Stimulated activated naive CD8-positive, alpha-beta T cell treated with anti-CD3 and anti-CD28 coated beads, Interleukin-15, Interleukin-2, amounts not matched to agents 100 U/mL and 50 U/mL, for 24 hours (primary cell): ENCODE measurements at places on chromosomes 2 and 18.
A peak's percentile ranks its signal among the peaks of the same experiment; 100 is the strongest.

DNA sequence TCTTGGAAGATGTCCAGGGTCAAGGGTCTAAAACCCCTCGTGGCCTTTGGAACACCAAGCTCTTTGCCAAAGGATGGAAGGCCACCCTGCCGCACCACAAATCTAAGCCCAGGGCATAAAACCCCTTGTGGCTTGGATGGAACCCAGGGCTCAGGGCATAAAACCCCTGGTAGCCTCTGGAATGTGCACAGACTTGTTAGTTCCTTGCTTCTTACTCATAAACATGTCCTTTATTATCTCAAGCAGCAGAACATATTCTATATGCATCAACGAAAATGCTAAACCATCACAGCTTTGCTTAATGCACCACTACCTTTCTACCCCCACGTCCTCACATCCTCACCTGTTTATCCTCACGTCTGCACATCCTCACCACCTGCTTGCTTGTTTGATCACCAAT, 998.0 kb downstream of the DSC3 start:
- no peak for DNase-seq

DNA sequence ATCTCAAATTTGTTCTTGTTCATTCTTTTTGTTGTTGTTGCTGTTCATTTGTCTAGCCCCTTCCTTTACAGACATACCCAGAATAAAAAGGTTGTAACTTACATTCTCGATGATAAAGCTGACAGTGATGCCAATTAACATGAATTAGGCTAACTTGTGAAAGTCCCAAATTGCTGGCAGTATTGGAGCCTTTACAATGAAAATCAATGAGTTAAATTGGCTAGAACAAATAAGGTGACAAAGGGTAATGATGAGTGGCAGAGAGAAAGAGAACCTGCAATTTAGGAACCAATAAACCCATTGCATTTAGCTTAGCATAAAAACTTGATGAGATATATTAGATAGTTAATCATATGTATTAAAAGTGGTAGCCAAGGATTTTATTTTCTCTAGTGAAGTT, 521.0 kb downstream of the ADCYAP1 start:
- no peak for DNase-seq

DNA sequence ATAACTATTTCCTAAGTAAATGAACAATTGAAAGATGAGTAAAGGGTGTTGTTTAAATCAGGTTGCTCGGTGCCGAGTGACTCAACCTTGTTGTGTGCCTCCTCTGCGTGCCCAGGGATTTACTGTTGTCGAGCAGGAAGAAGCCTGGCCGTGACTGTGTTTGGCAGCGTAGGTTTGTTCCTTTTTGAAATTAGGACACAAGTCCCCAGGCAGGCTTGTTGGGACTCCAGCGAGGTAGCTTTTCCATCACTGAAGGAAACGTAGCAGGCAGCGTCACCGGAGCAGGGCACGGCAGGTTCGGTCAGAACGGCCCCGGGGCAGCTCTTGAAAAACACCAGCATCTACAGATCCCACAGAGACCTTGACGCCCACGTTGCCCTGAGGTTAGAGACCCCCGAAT, 48.6 kb downstream of the TMEM18 start:
- DNase-seq: no peak

GRCh38 chr2:2831633-2832032, 500.6 kb upstream of the MYT1L start:
- DNase-seq: no peak

DNA sequence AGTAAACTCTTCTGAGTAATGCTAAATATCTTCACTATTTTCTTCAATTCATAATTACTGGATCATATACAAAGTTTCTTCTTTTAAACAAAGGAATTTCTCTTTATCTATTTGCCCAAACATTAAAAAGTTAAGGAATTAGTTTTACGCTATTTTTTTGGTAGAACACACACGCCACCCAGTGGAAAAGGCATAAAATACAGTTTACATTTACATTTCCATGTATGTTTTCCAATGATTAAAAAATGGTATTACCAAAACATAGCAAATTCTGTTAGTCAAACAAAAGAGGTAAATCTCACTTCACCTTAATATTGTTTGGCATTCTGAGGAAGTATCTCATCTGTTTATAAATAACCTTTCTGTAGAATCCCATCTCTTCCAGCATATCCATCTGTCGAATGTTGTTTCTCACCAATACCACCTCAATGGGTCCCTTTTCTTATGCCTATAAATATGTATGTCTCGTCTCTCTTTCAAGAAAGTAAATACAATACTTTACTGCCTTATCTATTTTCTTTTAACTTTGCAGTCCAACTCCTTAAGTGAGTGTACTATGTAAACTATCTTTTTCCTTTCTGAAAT, 7.2 kb downstream of the BOLL start:
- peak; percentile 18 for DNase-seq

GRCh38 chr2:170719810-170720209, 4.7 kb downstream of the SP5 start:
- no peak for DNase-seq

DNA sequence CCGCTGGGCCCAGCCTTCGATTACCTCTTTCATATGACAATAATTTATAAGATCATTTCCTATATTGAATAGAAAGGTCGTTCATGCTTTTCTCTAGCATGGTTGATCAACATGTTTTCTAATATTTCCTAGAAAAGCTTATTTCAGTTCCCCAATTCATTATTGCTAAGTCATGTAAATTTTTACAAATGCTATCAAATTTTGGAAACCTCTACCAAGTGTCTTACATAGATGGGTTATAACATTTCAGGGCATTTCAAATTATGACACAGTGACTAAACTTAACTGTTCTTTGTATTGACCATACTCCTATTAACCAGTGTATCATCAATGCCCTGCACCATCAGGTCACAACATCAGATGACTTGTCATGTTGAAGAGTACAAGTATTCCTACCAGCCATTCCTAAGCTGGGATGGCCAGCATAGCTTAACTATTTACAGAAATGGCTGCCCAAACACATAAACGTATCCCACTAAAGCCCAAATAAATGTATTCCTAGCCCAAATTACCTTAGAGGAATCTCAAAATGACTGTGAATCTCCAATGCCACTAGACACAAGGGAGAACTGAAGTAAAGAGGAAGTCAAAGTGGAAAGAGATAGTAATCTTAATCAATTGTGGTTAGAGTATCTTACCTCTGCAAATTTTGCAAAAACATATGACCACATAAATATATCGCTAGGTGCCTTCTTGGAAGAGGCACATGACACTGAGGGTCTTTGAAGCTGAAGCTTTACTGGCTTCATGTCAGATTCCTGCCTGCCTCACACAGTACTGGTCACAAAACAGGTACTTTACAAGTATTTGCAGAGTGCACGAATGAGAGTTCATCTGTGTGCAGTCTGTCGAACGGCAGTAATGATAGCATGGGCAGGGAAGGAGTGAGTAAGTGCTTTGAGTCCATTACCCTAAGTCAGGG, 87.3 kb upstream of the TLK1 start:
- DNase-seq: no peak

- DNase-seq: peak; percentile 50
Measured at GRCh38 chr2:238290091-238290509, 1.7 kb upstream of the PER2 start.

DNA sequence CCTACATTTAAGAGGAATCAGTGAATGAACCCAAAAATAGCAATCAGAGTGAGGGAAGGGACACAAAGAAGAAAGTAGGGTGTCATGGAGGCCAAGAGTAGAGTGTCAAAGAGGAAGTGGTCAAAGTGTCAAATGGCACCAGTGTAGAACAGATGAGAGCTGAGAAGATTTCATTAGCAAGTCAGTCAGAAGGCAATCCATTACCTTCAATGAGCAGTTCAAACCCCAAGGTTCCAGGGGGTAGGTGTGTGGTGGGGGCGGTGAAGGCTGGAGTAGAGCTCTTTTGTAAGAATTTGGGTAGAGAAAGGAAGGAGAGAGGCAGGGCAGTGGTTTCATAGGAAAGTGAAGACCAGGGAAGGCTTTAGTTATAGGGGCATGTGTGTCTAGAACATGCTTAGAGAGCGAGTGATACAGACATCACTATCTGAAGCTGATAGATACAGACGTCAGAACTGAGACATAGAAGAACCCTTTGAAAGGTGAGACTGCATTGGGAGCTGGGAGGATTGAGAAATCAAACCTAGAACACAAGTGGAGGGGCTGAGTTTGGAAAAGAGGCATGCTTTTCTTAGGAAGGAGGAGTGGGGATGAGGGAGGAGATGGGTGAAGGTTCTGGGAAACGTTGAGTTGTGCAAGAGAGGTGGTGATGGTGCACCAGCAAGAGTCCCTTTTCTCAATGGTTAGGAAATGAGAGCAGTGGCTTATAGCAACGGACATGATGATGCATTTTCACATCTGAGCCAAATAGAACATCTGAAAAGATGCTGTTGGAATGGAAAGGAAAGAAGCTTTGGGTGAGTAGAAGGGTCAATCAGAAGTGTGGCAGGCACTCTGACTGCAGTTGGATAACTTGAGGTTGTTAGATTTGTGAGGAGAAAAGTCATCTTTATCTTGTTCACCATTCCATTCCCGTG, 48.9 kb upstream of the IL1RL1 start:
- no peak for DNase-seq

DNA sequence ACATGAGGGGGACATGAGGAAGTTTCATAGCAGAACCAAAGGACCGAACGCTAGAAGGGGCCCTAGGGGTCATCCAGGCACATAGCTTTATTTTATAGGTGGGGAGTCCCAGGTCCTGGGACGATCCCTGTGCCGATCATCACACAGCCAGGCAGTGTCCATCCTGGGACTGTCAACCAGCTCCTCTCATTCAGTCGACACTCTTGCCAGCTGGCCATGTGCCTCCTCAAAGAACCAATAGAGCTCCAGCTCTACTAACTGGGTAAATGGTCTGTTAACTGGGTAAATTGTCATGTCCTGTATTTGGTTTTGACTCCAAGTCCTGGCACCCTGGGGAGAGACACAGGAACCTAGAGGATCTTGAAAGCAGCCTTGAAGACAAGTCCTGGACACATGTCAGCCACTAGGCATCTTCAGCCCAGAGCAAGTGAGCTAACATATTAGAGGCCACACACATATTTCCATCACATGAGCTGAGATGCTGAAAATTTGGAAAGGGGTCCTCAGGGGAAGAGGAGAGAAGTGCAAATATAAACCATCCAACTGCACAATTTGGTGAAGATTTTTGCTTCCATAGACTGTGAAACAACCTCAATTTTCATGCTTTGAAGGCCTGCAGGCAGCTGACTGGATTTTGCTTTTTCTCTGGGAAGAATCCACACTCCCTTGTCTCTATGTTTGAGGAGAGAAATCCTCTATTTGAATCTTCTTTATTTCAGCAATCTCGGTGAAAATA, 361.1 kb upstream of the SLC14A2 start:
- DNase-seq: no peak

DNA sequence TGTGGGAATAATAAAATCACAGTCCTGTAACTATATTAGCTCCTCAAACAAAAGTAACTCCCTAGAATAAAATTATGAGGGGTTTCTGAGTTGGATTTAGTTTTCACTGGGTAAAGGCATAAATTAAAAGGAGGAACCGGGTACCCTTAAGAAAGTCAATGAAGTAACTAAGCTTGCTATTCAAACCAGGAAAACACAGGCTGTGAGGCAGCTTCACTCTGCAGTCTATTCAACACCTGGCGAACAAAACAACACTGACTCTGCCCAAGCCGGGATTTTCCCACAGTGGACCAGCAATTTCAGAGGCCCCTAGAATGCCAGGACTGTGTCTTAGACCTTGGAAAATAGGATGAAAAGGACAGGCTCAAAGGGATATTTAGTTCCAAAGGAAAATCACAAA, 24.6 kb upstream of the CREB1 start:
- no peak for DNase-seq

DNA sequence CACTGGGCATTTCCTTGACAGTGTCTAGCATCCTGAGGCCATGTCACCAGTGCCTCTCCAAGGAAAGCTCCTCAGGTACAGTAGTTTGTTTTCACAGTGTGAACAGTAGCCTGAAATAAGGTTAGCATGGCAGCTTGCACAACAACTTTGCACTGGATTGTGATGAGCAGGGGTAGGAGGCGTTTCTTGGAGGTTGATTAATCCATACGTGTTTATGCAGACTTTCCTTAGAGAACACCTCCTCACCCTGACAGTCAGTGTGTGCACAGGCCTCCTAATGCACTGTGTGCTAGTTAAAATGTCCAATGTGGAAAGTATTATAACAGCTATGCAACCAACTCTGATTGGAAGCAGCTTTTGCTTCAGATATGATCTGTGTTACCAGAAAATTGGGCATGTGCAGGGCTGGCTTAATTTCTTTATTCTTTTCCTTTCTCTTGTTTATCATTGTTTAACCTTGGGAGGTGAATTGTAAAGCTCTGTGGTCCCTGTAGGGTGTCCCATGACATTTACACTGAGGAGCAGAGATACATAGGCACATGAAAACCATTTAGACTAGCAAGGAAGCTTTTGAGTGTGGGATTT, 77.2 kb upstream of the LDAH start:
- no peak for DNase-seq

GRCh38 chr18:45416168-45416567, 199.1 kb upstream of the SLC14A2 start:
- no peak for DNase-seq

DNA sequence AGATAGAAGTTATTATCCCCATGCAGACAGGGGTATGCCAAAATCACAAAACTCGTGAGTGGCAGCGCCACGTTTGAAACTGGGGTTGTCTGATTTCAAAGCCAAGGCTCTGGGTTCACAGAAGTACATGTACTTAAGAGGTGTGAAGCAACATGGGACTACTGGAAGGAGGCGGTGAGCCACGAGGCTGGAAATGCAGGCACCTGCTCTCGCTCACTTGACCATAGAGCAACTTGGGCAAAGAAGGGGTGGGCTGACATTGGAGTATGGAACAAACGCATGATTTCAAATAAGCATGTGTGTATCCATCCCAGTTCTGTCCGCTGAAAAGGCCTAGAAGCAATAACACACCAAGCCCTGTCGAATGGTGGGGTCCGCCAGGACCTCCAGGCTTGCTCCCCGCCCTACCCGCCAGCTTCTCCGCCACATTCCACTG, 593 bp upstream of the ACTR2 start:
- no peak for DNase-seq

GRCh38 chr2:219541611-219542180, 1.9 kb downstream of the CHPF start:
- DNase-seq: peak; percentile 90

DNA sequence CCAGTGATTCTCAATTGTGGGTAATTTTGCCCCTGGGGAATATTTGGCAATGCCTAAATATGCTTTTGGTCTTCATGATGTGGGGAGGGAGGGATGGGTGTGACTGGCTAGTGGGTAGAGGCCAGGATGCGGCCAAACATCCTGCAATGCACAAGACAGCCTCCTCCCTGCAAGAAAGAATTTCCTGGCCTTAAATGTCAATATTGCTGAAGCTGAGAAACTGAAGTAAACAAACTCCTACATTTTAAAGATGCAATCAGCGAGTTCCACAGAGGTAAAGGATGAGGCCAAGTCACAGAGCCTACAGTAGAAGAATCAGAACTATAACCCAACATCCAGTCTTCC, 272.9 kb upstream of the EPHA4 start:
- no peak for DNase-seq

DNA sequence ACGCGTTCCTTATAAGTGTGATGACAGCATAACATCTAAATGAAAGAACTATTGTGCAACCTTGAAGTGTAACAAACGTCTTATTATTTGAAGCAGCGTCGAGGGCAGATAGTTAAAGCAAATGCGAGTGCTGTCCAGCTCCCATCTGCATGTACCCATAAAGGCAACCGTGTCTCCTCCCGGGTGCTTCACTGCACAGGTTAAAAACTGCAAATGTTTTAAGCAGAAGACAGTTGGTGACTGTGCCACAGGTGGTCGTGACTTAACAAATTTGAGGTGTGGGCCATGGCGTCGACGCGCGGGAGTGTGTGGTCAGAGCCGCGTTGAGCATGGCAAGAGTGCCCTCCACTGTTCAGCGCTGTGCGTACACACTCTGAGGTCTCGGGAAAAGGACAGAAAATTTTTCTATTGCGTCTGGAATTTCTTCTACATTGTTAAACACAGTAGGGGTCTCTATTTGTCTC, 6.4 kb downstream of the SALL3 start:
- DNase-seq: peak; percentile 18
